ENCODE measurements at places on chromosomes 7 and 10.

GRCh38 chr10:47383261-47384147 lies 589 bp downstream of the ZNF488 start:
- no peak for DNase-seq

- no peak for DNase-seq
These were observed 174.2 kb downstream of the PTEN start for GRCh38 chr10:88037623-88038022.

- DNase-seq: no peak
These were observed 160.9 kb upstream of the BMPER start for GRCh38 chr7:33744293-33745075.

GRCh38 chr10:4533621-4534020 lies 292.4 kb upstream of the AKR1E2 start:
- DNase-seq: peak; percentile 71

DNA sequence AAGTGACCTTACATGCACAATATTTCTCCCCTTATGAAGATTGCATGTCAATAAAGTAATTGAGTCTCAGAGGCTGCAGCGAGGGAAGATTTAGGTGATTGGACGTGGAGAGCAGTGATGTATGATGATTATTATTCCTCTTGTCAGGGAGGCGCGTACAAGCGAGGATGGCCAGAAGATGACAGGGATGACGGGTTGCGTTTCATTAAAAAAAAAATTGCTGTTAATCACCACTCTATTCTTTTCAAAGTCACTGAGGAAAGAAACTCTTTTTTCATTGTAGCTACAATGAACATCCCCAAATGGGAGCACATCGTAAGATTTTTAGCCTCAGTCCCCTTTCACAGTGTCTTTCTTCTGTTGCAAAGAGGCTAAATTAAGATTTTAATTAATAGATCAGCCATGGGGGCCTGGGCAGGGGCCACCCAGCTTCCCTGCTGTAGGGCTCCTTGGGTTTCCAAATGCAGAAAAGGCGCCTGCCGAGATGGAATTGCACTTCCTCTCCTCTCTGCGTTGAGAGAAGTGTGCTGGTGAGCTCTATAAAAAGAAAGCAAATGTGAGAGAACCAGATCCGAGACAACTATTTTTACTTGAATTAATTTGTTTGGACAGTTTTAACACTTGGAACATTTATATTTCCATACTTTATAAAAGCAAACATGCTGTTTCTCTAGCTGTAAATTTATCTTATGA lies 998.1 kb downstream of the LRMDA start:
- no peak for DNase-seq

- DNase-seq: peak; percentile 57
These were observed 145.1 kb downstream of the PLXNA4 start for GRCh38 chr7:132430861-132431822.

- no peak for DNase-seq
These were observed 82.9 kb downstream of the HYCC1 start for GRCh38 chr7:22931011-22931410.

GRCh38 chr7:41998041-41998440 lies 239.0 kb downstream of the GLI3 start:
- DNase-seq: no peak

- DNase-seq: no peak
These were observed 1.9 kb downstream of the VWC2 start for GRCh38 chr7:49775065-49775948.

DNA sequence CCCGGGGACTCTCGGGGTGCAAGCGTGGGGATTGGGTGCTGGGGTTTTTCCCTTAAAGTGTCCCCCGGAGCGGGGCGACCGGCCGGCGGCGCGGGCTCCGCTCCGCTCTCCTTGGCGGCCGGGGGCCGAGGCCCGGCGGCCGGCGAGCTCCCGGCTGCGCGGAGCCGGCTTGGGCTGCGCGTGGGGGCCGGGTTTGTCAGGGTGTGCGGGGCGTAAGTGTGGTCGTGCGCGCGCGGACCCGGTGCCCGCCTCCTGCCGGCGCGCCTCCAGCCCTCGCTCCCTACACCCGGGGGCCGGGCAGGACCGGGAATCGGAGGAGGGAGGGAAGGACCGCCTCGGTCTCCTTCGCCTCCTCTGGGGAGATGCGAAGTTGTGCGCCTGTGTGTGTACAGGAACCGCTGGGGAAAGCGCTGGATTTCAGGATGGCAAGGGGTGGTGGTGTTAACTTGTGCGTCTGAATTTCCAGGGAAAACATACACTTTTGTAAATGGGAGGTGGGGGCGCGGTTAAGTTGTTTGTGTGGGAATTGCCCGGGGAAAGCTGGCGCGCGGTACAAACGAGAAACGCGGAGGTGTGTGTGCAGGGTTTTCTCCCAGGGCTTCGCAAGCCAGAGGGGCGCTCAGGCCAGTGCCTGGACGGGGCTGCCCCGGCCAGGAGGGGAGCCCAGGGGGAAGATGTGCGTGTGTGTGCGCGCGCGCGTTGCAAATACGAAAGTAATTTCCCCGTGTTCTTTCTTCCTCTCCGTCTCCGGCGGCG lies 737 bp downstream of the ZMIZ1 start:
- no peak for DNase-seq

DNA sequence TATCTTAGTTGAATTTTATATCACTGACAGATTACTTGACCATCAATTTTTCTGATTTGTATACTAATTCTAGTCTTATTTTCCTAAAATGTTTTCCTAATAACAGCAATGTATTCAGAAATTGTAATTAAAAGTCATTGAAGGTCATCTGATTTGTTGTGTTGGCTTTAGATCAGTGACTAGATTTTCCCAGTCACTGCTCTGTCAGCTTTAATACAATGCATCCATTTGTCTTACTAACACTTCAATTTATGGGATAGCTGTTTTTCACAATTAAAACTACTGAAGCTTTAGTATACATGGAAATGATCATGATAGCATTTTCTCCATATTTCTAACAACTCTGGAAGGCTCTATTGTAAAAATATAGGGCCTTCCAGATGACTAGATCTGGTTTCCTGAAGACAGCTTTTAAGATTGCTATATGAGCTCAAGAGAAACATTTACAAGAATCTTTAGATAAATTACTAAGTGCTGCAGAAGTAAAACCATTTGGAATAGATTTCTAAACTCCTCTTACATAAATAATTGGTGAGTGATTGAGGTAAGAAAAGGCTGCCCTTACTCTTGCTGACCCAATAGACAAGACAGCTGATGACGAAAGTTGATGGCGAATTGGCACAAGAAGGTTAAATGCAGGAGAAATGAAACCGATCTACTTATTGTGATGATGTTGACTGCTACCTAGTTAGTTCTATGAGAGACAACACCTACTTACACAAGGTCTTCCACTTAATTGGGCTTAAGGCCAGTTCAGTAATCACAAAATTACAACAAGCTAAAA lies 74.1 kb downstream of the LRRTM3 start:
- DNase-seq: no peak

- no peak for DNase-seq
These were observed 20.6 kb upstream of the SDK1 start for GRCh38 chr7:3280445-3280844.

GRCh38 chr10:88455831-88456230 lies 127.3 kb downstream of the RNLS start:
- DNase-seq: no peak

GRCh38 chr10:2974503-2975207 lies 92.7 kb upstream of the PFKP start:
- no peak for DNase-seq

- no peak for DNase-seq
These were observed 8.0 kb downstream of the IKZF1 start for GRCh38 chr7:50312250-50313162.

DNA sequence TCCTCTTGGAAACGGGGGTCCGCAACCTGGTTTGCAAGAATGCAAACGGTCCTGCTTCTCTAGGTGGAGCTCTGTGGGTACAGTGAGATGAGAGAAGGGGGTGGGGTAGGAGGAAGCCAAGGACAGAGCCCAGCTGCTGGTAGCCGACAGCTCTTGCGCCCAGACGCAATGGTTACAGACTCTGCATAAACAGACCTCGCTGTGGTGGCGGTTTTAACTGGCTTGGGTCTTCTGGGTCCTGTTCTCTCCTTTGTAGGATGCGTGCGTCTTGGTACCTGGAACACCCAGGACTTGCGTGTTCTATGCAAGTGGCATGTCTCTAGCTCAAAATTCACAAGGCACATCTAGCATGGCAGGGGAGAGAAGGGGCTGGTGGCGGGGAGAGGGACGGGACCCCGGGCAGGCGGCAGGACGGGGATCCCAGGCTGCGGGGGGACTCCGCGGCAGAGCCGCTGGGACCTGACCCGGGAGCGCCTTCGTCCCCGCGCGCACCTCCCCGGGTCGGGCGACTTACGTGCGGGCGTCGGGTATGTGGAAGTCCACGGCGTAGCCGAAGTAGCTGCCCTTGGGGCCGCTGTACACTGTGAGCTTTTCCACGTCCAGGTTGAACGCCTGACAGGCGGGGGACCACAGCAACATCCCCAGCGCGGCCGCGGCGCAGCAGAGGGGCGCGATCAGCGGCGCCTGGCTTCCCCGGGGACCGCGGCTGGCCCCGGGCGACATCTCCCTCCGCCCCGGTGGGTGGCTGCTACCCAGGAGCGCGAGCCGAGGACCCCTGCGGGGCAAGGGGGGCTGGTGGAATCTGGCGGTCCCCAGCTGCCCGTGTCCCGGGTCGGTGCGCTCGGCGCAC lies 448 bp downstream of the ITGA8 start:
- no peak for DNase-seq

- DNase-seq: no peak
These were observed 136.9 kb upstream of the PTN start for GRCh38 chr7:137480401-137480800.

DNA sequence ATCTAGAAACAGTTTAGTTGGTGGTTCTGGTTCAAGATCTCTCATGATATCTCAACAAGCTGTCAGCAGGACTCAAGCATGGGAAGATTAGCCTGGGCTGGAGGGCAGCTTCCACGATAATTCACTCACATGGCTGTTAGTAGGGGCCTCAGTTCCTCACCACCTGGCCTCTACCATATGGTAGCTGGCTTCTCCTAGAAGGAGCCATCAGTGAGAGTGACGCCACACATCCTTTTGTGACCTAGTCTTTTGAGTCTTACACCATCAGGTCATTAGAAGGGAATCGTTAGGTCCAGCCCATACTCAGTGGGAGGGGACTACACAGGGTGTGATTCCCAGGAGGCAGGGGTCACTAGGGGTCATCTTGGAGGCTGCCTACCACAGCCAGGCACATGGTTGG lies 239.3 kb upstream of the PLPP4 start:
- no peak for DNase-seq

GRCh38 chr10:124647421-124648130 lies 96.6 kb downstream of the FAM53B start:
- DNase-seq: no peak

DNA sequence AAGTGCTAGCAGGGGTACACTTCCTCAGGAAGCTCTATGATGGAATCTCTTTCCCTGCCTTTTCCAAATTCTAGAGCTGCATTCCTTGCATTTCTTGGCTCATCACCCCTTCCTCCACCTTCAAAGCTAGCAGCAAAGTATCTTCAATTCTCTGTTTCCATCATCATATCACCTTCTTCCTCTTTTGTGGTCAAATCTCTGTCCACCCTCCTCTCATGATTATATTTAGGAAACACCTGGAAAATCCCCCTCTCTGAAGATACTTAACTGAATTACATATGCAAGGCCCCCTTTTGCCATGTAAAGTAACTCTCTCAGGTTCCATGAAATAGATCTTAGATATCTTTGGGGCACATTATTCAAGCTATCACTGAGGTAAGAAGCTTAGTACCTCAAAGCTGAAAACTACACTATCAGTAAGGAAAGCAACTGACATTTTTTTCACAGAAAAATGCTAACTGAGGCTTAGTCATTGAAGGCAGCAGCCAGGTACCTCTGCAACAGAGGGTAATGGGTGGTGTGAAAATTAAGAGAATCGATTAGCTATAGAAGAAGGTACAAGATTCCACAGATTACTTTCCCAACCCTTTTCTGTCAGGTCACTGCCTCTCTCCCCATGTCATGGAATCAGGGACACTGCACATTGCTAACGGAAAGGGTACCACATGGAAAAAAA lies 197.3 kb downstream of the MACC1 start:
- no peak for DNase-seq

- no peak for DNase-seq
These were observed 62.9 kb downstream of the PRKAG2 start for GRCh38 chr7:151813997-151814396.

DNA sequence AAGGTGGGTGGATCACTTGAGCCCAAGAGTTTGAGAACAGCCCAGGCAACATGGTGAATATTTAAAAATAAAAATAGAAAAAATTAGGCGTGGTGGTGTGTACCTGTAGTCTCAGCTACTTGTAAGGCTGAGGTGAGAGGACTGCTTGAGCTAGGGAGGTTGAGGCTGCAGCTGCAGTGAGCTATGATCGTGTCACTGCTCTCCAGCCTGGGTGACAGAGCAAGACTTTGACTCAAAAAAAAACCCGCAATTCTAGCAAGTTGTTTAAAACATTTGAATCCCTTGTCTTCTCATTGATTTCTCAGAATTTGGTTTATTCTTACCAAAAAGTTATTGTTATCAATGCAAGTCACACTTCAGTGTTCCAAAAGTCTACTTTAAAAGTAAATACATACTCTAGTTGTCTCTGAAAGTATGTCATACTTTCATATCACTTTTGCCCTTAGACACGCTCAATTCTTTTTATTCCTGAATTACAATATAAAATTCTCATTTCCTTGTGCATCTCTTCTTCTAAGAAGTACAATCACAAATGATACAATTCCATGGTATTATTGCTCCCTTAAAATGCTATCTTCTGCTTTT lies 6.3 kb downstream of the EPC1 start:
- DNase-seq: no peak

DNA sequence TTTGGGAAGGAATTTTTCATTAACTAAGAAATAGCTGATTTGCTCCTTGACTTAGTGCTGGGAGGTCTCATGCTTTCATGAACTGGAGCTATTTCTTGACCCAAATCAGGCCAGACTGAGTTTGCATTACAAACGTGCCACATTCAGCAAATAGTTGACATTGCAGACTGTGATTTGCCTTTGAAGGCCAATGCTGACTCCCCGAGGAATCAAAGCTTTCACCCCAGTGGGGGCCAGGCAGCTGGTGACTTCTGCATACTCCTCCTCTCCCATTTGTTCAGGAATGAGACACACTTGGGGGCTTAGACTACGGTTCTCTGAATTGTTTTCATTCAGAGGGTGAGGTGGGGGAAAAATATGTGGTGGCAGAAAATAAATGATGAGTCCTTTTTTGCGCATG lies 111.0 kb upstream of the JAZF1 start:
- no peak for DNase-seq

DNA sequence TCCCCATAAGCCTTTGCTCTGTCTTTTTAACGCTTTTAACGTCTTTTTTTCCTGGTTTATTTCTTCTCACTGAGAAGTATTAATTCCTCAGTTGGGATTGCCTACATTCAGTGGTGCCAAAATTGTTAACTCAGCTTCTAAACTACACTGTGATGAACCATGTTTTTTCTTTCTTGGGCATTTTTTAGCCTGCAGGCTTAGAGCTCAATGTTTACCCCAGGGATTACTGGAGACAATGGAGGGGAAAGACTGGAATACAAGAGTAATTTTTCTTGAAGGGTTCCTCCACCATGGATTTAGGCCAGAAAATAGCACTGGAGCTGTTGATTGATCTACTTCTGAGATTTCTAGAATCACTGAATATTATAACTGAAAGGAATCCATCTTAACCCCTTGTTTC lies 19.8 kb downstream of the STAMBPL1 start:
- DNase-seq: no peak

GRCh38 chr10:46557319-46558121 lies 1.1 kb upstream of the GPRIN2 start:
- DNase-seq: peak; percentile 22

- DNase-seq: no peak
These were observed 102.2 kb downstream of the HDAC9 start for GRCh38 chr7:18597754-18598153.

GRCh38 chr7:50812841-50813475 lies 30.3 kb upstream of the GRB10 start:
- peak; percentile 22 for DNase-seq
